ENCODE measurements at places on chromosomes 3 and 15.

- DNase-seq: no peak
Observed at GRCh38 chr15:70699890-70700289, 63.5 kb downstream of the UACA start.

- DNase-seq: no peak
Observed at GRCh38 chr3:98012979-98013378, 22.1 kb downstream of the GABRR3 start.

- no peak for DNase-seq
Observed at GRCh38 chr3:78178740-78179363, 1139.0 kb downstream of the ROBO2 start.

GRCh38 chr3:46987743-46988401 lies 8.4 kb downstream of the NBEAL2 start:
- no peak for DNase-seq

- DNase-seq: no peak
Observed at GRCh38 chr3:183529185-183529584, 26.3 kb downstream of the KLHL6 start.

- no peak for DNase-seq
Observed at GRCh38 chr3:13800064-13800463, 79.8 kb downstream of the WNT7A start.

DNA sequence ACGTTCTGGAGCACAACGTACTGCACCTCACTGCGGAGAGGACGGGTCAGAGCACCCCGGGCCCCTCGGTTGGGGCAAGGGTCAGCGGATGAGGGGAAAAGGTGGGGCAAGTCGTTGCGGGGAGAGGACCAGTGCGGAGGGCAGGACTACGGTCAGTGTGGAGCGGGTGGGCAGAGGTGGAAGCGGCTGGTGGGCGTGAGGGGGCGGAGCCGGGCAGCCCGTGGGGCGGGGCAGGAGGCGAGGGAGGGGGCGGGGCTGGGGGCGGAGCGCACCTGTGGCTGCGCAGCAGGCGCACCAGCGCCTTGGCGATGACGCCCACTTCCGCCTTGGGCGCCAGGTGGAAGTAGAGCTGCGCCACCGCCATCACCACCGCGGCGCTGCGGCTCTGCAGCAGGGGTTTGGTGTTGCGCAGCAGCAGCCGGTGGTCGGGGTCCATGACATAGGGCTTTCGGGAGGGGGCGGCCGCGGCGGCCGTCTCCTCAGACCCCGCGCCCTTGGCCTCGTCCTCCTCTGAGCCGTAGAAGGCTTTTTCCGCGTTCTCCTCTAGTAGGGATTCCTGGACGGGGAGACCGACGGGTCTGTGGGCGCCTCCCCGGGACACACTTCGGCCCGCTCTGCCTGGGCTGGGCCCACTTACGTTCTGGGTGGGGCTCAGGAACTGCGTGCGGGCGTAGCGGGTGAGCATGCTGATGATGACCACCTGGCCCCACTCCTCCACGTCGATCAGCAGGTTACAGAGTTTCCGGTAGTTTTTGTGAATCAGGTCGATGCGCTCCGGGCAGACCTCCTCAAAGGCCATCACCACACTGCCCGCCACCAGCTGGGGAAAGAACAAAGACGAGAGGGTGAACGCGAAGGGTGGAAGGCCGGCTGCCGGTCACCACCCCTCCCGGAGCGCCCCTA lies 29.2 kb downstream of the AP3B2 start:
- no peak for DNase-seq

- no peak for DNase-seq
Observed at GRCh38 chr3:42184651-42185443, 81.1 kb downstream of the CCK start.

- DNase-seq: no peak
Observed at GRCh38 chr3:46500656-46501635, 3.2 kb downstream of the RTP3 start.

DNA sequence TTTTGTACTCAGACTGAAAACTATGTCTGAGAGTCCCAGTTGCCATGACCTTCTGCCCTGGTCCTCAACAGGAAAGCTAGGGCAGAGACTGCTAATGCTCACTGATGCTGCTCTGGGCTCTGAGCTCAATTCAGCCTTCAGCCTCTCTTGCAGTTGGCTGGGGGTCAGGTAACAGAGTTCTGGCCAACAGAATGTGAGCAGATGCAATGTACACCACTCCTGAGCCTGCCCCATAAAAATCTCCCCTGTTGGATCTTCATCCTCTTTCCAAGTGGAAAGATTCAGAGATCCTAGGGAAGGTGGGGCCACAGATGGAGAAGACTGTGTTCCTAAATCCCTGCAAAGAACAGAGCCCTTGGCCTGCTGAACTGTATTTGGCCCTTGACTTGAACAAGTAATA lies 87.8 kb downstream of the PDZRN3 start:
- no peak for DNase-seq

GRCh38 chr3:33942483-33943150 lies 144.2 kb downstream of the PDCD6IP start:
- DNase-seq: no peak

DNA sequence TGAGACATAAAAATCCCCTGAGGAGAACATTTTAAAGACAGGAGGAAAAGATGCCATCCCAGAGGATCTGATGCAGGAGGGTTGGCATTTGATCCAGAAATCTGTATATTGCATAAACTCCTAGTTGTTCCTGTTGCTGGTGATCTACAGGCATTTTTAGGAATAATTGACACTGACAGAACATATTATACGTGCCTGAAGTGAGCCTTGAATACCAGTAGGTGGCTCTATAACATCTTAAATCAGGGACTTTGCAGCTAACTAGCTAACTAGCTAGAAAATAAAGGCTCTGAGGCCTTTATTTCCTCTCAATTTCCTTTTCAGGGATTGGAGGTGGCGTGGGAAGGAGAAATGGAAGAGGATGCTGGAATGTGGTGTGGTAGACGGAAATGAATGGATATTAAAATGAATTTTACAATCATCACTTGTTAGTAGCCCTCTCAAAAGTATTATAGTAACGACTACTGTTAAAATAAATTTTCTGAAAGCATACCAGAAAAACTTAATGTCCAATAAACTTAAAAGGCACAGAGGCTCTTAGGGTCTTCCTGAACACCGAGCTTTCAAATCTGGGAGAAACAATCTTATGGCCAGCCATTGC lies 73.8 kb upstream of the ZBED2 start:
- DNase-seq: peak; percentile 10
